ENCODE measurements at places on chromosomes 16 and 17.
A peak's percentile ranks its signal among the peaks of the same experiment; 100 is the strongest.

- DNase-seq, result no peak
Observed at GRCh38 chr16:68069511-68070248, 15.5 kb upstream of the NFATC3 start.

- DNase-seq, result peak; percentile 47
Observed at GRCh38 chr16:85029408-85029784, 1.8 kb downstream of the KIAA0513 start.

- DNase-seq, result peak; percentile 71
Observed at GRCh38 chr16:88633684-88634140, 4.7 kb upstream of the IL17C start.

- DNase-seq, result no peak
Observed at GRCh38 chr16:970386-970765, 408 bp downstream of the LMF1 start.

DNA sequence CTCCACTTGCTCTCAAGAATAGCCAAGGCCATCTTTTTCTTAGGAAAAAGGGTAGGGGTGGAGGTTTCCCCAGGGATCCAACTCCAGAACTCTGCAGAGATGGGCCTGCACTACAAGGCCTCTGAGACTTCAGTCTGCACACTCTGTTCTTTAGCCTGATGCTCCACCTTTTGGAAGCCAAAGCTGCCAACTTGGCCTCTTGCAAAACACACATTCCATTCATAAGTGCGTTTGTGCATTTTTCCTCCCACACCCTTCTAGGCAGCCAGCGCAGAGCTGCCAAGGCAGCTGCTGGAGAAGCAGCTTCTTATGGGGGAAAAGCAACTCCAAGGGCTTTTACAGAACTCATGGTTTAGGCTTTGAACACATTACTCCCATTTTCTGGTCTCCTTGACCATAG, 45.3 kb downstream of the REXO5 start:
- DNase-seq, result no peak

DNA sequence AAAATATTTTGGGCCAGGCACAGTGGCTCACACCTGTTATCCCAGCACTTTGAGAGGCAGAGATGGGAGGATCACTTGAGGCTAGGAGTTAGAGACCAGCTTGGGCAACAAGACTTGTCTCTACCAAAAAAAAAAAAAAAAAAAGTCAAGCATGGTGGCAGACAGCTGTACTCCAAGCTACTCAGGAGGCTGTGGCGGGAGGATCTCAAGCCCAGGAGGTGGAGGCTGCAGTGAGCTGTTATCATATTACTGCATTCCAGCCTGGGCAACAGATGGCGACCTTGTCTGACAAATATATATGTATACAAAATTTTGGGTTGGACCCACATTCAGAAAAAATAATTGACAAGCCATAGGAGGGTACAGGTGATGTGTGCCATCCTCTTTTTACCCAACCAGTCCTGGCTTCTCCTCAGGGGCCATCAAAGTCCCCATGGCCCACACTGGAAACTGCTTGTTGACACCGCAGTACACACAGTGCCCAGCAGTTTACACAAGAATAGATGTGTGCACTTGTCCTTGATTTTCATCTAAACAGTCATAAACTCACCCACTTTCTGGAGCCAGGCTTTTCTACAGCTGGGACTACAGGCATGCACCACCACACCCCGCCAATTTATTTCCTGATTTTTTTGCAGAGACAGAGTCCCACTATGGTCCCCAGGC, 1.7 kb downstream of the CES2 start:
- no peak for DNase-seq

DNA sequence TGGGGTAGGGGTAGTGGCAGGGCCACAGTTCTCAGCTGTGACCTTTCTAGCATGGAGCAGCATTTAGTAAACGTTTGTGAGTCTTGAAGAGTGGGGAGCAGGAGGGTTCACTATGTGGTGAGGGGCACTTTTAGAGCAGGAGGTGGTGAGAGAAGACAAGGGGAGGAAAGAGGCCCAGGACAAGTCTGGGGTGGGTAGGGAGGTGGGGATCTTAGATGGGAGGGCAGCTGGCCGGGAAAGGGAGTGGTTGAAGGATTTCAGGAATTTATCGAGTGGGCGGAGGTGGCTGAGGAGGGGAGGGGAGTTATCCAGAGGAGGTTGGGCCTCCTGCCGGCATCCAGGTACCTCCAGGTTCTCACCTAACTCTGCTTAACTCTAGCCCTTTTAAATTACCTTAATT, 1.9 kb downstream of the CLEC16A start:
- no peak for DNase-seq

DNA sequence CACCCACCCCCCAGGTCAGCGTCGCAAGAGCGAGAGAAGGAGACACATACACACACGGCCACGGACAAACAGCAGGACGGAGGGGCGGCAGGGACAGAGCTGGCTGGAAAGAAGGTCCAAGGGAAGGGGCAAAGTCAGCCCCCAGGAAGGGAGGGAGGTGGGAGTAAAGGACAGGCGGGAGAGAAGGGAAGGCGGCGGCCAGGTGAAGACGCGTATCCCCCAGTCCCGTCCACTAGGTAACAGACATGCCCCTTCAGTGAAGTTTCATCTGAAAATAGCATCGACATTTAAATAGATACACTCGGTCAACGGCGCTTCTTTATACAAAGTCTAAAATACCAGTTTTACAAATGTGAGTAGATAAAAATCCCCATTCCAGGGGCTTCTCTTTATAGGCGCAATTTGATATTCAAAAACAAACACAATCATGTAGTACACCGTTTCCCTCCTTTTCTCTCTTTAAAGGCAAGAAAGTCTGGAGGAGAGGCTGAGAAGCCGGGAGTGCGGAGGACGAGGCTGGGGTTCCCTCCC, 4.5 kb downstream of the CBX8 start:
- no peak for DNase-seq

DNA sequence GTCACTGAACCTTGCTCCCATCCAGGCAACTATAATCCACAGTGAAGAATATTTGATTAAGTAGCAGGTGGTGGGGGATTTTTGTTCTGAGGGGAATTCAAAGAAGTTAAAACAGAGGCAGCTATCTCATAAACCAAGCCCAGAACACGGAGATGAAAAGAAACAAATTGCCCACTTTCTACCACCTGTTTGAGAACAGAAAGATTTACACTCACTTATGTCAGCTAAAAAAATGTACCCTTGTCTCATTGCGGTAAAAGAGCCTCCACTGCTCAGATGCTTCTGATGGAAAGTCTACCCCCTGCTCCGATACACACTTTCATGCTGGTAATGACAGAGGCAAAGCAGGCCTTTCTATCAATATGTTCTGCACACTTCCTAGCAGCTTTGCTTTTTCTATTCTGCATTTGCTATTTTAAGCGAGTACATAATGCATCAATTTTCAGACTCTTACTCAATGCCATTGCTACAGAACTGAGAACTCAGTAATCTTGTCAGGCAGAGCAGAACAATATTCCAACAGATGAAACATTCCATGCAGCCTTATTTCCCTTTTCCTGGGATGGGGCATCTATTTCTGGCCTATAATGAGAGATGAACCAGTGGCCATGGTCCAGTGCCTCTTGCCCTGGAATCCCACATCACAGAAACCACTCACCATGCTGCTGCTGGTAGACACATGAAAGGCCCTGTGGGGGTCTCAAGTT, 29.0 kb downstream of the CDK5R1 start:
- DNase-seq, result no peak

- no peak for DNase-seq
Observed at GRCh38 chr17:40445751-40446468, 2.7 kb downstream of the IGFBP4 start.

- DNase-seq, result no peak
Observed at GRCh38 chr17:66983414-66984021, 19.0 kb downstream of the CACNG4 start.

DNA sequence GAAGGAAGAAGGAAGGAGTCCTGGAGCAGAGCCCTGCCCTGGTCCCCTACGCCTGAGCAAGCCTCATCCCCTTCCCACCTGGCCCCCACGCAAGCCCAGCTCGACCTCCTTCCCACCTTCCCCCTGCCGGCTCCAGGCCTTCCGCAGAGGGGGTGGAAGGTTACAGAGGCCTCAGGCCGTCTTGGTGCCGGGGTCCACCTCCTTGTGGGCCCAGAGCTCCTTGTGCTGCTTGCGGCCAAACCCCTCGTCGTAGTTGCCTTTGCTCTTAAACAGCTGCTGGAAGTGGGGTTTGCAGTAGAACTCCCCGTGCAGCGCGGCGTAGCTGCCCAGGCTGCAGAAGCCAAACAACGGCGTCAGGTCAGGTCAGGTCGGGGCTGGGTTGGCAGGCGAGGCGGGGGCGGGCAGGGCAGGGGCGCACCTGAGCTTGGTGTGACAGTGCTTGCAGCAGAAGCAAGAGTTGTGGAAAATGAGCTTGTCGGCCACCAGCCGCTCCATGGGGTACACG, 1.5 kb downstream of the LIMD2 start:
- DNase-seq, result no peak

- no peak for DNase-seq
Observed at GRCh38 chr17:21176773-21177395, 37.1 kb downstream of the TMEM11 start.

GRCh38 chr16:75345711-75346110, 87.6 kb downstream of the CFDP1 start:
- no peak for DNase-seq

GRCh38 chr16:72894293-72895151, 153.4 kb downstream of the ZFHX3 start:
- no peak for DNase-seq

- DNase-seq, result no peak
Observed at GRCh38 chr16:49665482-49666230, 190.3 kb downstream of the ZNF423 start.

GRCh38 chr17:75551266-75551665, 25.8 kb downstream of the LLGL2 start:
- DNase-seq, result no peak

- DNase-seq, result no peak
Observed at GRCh38 chr16:22402191-22402590, 27.8 kb upstream of the CDR2 start.

DNA sequence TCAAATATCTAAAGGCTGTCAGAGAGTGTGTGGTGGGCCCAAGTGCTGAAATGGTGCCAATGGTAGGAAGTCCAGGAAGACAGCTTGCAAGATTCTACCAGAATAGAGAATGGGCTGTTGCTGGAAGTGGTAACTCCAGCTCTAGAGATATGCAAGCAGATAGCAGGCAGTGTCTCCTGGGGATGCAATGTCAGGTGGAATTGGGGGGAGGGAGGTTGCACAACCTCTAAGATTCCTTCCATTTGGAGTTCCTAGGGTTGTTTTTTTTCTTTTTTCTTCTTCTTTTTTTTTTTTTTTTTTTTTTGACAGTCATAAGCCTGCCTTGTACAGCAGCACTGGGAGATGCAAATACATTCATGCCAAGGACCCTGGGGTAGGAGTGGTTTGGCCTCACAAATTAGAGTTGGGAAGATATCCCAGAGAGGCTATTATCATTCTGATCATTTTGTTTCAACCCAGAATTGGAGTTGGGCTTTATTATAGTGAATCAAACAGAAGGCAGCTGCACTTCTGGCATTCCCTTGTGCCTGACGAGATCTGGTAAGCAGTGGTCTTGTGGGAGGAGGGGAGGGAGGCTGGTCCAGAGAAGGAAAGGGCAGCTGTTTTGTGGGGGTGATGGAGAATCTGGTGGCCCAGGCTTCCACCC, 51.1 kb downstream of the SLC6A2 start:
- DNase-seq, result no peak

DNA sequence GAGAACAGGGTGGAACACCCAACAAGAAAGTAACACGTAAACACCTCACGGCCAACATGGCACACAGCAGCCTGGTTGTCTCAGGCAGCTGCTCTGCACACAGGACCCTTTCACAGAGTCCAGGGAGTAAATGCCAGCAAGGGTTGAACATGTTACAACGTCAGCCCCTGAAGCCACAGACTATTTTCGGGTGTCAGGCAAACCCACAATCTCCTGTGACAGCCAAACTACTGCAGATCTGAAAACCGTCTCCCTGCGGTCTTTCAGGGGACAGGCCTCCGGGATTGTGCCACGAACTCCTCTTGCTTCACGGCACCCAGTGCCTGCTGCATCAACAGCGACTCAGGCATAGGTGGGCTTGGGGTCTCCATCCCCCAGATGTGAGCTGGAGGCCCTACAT, 127.7 kb downstream of the XYLT1 start:
- DNase-seq, result peak; percentile 53

DNA sequence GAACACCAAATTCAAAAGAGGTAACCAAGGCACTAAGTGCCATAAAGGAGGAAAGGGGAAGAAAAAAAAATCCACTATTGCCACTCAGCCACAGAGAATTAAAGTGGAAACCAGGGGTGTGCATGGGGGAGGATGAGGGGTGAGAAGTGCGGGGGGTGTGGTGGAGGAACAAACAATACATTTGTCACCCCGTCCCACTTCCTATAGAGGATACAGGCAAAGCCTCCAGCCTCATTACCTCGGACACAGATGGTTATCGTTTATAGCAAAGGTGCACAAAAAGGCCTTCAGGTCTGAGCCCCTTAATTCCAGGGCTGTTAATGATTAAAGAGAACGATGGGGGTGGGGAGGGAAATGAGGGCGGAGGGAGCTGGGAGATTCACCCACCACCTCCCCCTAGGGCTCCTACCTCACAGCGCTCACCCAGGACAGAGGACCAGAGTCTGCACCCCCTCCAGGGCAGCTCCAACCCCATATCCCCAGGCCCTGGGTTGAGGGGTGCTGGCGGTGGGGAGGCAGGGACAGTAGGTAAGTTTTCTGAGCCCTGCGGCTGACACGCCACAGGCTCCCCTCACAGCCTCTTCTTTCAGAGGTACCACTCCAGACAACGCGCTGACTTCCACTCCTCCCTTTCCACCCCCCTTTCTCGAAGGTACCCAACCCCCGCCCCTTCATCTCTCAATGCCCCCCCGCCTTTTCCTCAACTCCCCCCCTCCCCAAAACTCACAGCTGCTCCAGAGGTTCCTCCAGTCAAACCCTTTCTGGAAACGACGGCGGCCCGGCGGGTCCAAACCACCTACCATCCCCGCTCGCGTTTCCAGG, 470 bp downstream of the DCUN1D3 start:
- no peak for DNase-seq

DNA sequence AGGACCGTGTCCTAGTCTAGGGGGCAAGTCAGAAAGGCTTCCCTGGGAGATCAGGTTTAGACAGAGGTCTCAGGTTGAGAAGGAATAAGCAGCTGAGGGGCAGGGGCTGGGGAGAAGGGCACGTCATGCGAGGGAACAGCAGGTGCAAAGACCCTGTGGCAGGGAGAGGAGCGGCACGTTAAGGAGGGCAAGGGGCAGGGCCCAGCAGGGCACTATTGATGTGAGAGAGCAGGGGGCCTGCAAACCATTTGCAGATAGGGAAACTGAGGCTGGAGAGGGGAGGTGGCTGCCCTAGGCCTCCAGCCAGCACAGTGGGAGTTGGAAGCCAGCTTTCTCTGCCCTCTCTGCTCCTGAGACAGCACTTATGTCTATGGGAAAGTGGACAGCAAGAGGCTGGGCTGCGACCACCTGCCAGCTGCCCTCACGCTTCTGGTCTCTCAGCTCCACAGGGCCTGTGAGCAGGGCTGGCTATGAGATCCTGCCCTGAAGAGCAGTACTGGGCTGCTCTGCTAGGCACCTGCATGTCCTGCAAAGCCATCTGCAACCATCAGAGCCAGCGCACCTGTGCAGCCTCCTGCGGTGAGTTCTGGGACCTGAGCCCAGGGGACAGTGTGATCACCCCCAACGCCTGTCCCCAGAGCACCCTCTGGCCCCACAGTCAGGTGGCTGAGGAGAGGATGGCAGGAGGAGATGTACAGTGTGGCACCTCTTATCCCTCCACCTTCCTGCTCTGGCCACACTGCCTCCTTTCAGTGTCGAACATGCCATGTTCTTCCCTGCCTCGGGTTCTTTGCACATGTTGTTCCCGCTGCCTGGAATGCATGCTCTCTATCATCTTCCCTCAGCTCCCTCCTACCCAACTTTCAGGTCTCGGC, 61.5 kb downstream of the USP22 start:
- DNase-seq, result no peak

Data from CD4-positive, alpha-beta T cell treated with Interferon alpha-2 for 1 hour (primary cell).